Heart right ventricle (tissue), 16 donors: ENCODE measurements at places on chromosomes 4 and X. TPM values are rescaled to one million over a fixed set of nuclear protein-coding genes. Genes with fewer than 3 reads are reported as not detected.

Gene MCF2
- total RNA-seq: 0.06 TPM

Gene CTAG1A
- not detected for total RNA-seq

Gene KCNIP4
- total RNA-seq: not detected

Gene PRR32
- total RNA-seq: 0.27 TPM

Gene HHIP
- 0.32 TPM for total RNA-seq

Gene TRPC3
- 0.15 TPM for total RNA-seq

GRCh38 chr4:25271866-25272265 is 38.0 kb downstream of the PI4K2B start:
- DNase-seq: no peak

DNA sequence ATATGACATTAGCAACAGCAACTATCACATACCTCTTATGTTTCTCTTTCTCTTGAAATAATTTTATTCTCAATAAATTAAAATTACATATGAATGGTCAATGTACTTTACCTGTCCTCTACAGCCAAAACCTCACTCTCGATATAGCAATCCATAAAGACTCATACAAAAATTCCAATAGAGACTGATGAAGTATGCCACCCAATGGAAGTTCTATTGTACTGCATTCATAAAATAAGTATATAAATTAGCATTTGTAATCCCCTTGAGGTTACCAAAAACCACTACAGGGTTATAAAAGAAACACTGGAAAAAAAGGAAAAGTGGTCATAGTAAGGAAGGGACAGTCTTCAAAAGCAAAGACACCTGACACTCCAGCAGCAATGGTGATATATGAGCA is 32.8 kb downstream of the CLDN2 start:
- DNase-seq: no peak

GRCh38 chrX:101237041-101237440 is 17.5 kb downstream of the DRP2 start:
- no peak for DNase-seq

GRCh38 chrX:37455381-37455780 is 106.2 kb downstream of the PRRG1 start:
- no peak for DNase-seq

GRCh38 chrX:148755111-148755510 is 254.7 kb downstream of the AFF2 start:
- DNase-seq: no peak

GRCh38 chrX:106415276-106415895 is 196.4 kb upstream of the RADX start:
- no peak for DNase-seq

GRCh38 chr4:101411926-101412325 is 64.6 kb upstream of the PPP3CA start:
- DNase-seq: no peak

DNA sequence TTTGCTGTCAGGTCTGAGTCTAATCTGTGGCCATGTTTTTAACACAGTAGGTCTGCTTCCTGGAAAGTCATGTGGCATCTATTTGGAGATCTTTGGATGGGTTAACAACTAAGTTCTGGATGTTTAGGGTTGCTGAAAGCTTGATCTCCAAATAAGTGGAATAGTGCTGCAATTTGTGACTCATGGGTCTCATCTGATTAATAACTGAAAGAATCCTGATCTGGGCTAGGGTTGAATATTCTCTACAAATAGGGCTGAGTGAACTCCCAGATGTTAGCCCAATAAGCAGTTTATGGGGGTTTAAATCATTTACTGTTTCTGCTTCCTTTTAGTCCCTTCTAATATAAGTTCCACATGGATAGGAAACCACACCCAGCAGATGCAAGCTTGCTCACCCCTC is 23.1 kb downstream of the CT47C1 start:
- no peak for DNase-seq

DNA sequence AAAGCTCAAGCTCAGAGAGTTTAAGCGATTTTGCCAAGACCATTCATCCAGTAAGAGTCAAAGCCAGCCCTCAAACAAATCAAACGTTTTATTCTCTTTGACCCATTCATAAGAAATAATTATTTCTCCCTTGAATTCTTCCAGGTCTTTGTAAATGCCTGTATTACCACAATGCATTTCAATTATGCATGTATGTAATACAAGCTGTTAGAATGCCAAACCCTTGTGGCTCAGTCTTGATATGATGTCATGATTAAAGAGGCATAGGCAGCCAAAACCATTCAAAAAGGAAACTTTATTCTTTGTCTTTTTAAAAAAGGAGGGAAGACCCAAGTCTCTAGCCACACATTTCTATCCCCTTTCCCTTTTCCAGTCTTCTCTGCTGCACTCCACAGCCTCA is 56.5 kb upstream of the PGM2 start:
- DNase-seq: no peak

DNA sequence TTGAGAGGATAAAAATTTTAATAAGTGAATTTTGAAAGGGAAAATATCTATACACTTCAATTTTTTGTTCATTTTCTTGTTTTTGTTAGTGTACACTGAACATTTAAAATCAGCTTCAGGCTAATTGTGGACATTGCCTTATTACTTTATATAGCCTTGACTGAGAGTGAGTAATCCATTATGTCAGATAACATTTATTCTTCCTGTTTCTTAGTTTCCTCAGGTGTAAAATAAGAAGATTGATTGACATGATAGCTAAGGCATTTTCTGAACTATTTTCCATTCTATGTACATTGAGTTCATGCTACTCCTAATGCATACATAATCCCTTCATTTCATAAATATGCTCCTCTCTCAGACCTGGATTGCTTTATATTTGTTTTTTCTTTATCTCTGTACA is 607.3 kb upstream of the AADAT start:
- no peak for DNase-seq

DNA sequence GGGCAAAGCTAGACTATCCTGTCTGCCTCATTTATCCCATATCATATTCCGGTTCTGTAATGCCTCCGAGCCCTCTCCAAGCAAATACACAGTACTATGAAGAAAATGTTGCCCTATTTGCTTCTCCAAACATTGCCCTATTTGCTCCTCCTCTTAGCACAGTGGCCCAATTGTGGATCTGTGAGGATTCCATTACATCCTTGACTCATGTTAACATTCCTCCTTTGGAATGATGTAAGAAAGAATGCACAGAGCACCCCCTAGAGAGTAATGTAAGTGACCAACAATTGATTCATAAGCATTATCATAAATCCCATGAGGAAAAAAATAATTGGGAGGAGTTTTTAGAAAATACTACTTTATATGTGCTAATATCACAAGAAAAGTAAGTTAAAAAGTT is 11.3 kb upstream of the BTC start:
- no peak for DNase-seq

DNA sequence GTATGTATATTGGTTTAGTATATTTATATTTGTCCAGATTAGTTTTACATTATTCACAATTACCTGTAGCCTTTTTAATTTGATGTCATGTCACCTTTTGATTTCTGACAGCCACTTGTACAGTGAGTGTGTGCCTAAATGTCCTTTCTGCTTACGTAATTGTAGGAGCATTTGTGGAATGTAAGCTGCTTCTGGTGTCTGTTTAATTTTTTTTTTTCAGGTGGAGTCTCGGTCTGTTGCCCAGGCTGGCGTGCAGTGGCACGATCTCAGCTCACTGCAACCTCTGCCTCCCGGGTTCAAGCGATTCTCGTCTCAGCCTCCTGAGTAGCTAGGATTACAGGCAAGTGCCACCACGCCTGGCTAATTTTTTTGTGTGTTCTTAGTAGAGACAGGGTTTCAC is 91.2 kb upstream of the XAGE2 start:
- DNase-seq: no peak

DNA sequence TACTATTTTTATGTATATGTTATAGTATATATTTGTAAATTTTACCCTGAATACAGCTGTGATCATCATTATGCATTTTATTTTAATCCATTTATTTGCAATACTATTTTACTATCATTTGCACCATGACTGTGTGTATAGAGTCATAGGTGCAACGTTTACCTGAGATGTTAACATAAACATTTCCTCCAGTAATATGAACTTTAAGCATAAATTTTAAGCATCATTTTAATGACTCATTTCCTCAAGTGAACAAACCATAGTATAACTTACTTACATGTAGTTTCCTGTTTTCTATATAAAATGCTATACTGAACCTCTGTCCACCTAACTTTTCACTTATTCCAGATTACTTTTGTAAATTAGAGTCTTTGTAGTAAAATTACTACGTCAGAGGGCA is 92.8 kb downstream of the NFKB1 start:
- no peak for DNase-seq

- DNase-seq: peak; percentile 90
These were observed at the start of gene UBE2A for GRCh38 chrX:119574394-119575266. Gene UBE2A, plus strand, starts transcription at chrX:119574563. Its CDS starts 149 bp downstream, at chrX:119574712.

DNA sequence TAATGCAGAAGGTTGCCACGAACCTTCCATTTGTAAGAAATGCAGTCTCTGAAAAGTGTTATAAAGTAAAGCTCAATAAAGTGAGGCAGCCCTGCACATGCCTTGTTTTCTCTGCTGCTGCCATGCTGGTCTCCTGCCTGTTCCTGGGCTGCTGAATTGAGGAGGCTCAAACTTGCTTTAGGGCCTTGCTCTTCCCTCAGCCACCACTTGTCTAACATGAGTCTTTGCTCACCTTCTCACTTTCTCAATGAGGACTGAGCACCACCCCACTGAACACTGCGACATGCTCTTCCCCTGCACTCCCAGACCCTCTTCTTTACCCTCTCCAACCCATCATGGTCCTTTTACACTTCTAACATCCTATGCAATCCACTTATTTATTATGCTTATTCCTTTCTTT is 25.2 kb upstream of the MFAP3L start:
- no peak for DNase-seq

GRCh38 chr4:66804979-66805378 is 740.3 kb downstream of the CENPC start:
- no peak for DNase-seq

- no peak for DNase-seq
These were observed 60.9 kb downstream of the SLC7A11 start for GRCh38 chr4:138181287-138181686.

DNA sequence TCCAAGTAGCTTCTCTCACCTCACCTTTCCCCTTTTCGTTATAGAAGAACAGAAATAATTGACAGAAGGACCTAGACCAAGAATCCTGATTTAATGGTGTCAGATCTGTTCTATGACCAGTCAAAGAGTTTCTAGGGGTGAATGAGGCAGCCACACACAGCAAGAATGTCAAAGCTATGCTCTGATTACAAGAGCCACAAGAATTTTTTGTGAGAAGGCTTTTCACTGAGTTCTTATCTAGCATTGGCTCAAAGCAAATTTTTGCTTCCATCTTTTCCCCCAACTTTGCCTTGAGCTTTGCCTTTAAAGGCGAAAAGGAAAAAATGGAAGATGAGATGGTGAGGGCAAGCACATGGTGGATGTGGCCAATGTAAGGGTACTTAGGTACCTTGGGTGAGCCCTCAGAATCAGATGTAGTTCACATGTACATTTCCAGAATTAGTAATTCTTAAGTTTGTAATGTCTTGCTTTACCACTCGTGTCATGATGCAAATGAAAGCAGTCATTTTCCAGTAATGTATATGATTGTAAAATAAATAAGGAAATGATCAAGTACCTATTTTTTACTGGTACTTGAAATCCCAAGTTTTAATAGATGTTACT is 23.5 kb downstream of the FMR1 start:
- DNase-seq: no peak

- peak; percentile 84 for DNase-seq
These were observed at the start of gene FAM13A for GRCh38 chr4:89056953-89057398. Gene FAM13A, minus strand, starts transcription at chr4:89057185. Its CDS starts 221 bp downstream, at chr4:89056964.

GRCh38 chr4:102256321-102256720 is 89.0 kb downstream of the SLC39A8 start:
- DNase-seq: no peak
